Stimulated activated CD4-positive, alpha-beta T cell treated with anti-CD3 and anti-CD28 coated beads, TNF-alpha, amount 100 ng/mL, for 1 hour (primary cell): ENCODE measurements at places on chromosomes 3 and 15.

- DNase-seq = no peak
Measured at GRCh38 chr3:160210799-160211221, 14.4 kb upstream of the C3orf80 start.

- DNase-seq = peak; percentile 53
Measured at GRCh38 chr3:181709537-181710279, 2.0 kb upstream of the SOX2 start.

DNA sequence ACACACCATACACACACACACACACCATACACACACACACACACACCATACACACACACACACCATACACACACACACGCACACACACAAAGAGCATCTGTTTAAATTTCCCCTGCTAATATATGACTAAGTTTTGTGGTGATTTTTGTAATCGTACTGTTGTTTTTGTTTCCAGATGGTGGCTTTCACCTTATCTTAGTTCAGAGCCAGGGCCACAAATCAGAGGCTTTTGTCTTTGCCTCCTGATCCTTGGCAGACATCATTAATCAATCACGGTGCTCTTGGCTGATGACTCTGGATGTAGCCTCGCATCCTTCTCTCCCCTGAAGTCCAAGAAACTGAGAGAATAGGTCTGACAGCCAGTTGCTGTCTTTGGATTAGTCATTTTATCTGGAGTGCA, 52.1 kb downstream of the EDEM1 start:
- DNase-seq = no peak

DNA sequence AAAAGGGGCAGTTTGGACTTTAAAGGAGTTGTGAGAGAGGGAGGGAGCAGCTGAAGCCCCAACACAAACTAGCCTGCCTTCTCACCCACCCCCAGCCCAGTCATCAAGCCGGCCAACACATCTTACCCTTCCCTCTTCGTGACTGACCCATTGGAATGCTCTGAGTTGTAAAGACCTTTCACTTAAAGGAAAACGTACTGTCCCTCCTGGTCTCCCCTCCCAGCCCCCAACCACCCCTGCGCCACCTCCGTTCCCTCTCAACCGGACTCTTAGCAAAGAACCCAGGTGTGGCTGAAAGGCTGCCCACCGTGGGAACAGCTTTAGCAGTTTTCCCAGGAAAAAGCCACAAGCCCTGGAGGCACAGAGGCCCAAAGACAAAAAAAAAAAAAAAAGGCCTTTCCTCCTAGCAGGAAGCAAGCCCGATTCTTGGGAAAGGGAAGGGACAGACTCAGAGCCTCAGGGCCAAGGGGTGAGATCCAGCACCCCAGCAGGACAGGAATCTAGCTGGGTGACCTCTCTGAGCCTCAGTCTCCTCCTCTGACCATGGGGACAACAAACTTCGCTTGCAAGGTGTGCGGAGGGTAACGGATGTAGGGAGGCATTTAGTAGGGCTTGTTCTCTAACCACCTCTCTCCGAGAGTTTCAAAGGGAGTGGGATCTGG, 2.4 kb downstream of the CYP11A1 start:
- no peak for DNase-seq

- DNase-seq = no peak
Measured at GRCh38 chr3:87727783-87728182, 331.0 kb downstream of the CGGBP1 start.

DNA sequence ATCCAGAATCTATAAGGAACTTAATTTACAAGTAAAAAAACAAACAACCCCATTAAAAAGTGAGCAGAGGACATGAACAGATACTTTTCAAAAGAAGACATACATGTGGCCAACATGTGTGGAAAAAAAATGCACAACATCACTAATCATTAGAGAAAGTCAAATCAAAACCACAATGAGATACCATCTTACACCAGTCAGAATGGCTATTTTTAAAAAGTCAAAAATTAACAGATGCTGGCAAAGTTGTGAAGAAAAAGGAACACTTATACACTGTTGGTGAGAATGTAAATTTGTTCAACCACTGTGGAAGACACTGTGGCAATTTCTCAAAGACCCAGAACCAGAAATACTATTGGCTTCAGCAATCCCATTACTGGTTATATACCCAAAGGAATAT, 830.0 kb upstream of the ALCAM start:
- no peak for DNase-seq
